ENCODE measurements at places on chromosomes 2 and 18.

DNA sequence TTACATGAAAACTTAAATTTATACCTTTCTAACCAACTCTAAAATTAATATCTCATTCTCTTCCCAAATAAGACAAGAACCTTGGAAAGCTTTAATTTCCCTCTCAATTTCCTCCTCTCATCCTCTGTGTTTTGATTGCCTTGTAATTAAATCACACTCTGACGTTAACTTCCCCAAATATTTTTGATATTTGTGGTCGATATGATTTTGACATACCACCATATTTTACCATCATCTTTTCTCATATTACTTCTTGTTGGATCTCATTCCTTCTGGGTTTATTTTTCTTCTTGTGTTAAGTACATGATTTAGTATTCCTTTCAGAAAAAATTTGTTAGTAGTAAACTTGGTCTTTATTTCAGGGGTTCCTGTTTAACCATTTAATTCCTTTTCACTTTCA is 69.6 kb downstream of the RDH14 start:
- DNase-seq: no peak

GRCh38 chr2:240997856-240998705 is at the start of gene SNED1:
Gene SNED1 (plus strand): TSS chr2:240998618. CDS start chr2:240998838, 220 bp downstream.
- DNase-seq: peak; percentile 49

GRCh38 chr2:63590626-63591408 is 2.1 kb downstream of the MDH1 start:
- no peak for DNase-seq

- DNase-seq: no peak
These were observed 202.3 kb downstream of the SPP2 start for GRCh38 chr2:234252772-234253171.

- DNase-seq: no peak
These were observed 21.3 kb downstream of the ITGA6 start for GRCh38 chr2:172448544-172449267.

DNA sequence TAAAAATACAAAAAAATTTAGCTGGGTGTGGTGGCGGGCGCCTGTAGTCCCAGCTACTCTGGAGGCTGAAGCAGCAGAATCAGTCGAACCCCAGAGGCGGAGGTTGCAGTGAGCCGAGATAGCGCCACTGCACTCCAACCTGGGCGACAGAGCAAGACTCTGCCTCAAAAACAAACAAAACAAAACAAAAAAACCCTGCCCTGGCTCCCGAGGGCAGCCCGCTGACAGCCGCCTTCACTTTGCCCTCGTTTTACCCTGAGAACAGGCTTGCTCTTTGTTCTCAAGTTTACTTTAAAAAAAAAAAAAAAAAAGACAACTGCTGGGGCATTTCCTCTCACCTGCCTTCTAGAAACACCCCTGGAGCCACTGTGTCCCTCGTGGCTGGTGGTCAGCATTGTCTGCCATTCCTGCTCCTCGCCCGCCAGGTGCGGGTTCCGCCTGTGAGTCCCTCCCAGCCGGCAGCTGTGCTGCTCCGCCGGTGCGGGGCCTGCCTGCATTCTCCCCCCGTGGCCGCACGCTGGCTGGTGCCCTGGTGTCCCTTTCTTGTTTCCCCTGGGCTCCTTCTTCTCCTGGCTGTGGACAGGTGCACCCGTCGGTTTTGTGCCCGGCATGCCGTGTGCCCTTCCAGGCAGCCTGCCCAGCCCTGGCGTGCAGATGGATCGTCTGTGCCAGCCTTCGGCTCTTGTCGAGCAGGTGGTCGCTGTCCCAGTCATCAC is 105.7 kb downstream of the USP40 start:
- DNase-seq: no peak

GRCh38 chr2:46482490-46482889 is 3.1 kb downstream of the TMEM247 start:
- no peak for DNase-seq

GRCh38 chr2:112163541-112163981 is 25.4 kb downstream of the FBLN7 start:
- DNase-seq: no peak

DNA sequence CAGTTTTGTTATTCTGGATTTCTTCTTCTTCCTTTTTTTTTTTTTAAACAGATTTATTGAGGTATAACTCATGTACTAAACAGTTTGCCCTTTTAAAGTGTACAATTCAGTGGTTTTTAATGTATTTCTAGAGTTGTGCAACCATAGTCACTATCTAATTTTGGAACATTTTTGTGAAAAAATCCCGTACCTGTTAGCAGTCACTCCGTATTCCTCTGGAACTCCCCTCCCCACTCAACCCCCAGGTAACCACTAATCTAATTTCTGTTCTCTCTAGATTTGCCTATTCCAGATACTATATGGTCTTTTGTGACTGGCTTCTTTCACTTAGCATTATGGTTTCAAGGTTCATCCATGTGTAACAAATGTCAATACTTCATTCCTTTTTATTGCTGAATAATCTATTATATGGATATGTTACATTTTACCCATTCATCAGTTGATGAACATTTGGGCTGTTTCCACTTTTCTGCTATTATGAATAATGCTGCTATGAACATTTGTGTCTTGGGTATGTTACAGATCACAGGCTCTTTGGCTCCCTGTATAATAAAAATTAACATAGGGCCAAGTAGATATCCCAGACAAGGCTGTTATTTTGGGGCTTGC is 21.9 kb downstream of the EHBP1 start:
- no peak for DNase-seq

GRCh38 chr2:46647041-46647440 is 167.7 kb downstream of the TMEM247 start:
- DNase-seq: no peak

GRCh38 chr18:49225160-49225559 is 235.3 kb downstream of the DYM start:
- DNase-seq: no peak

DNA sequence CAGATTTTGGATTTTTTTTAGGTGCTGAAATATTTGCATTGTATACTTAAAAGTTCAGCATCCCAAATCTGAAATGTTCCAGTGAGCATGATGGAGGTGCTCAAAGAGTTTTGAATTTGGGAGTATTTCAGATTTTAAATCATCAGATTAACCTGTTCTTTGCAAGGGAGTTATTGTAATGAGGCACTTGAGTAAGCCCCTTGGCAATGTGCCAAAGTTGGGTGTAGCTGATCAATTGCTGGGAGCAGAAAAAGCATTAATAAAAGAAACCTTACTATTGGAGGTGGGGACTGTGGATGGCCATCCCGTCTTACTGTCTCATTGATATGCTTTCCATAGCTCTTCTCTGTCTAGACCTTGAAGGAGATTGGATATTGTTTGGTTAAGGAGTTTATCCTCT is 28.3 kb downstream of the MALT1 start:
- DNase-seq: no peak

DNA sequence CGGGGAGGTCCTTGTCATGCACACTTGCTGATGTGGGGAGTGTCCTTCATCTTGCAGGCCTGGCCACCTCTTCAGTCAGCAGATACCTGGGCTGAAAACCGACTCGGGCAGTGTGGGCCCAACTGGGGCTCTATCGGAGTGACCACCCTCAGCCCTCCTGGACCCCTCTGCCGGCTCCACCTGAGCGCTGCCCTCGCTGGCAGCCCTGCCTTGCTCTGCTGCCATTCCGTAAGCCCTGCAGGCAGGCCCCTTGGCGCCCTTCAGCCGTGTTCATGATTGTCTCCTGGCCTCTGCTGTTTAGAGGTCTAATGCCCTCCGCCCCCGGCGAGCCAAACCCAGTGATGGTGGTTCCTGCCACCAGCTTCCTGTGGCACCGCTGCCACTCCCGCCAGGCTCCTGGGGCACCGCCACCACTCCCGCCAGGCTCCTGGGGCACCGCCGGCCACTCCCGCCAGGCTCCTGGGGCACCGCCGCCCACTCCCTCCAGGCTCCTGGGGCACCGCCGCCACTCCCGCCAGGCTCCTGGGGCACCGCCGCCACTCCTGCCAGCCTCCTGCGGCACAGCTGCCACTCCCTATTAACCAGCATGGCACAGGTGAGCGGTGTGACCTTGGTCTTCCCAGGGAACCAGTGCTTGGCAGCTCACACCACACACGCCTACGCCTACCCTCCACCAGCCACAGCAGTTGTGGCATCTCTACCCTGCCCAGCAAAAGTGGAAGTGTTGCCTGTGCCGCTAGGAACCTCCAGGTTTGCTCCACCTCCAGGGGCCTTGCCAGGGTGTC is 15.9 kb downstream of the CAPN10 start:
- DNase-seq: no peak

DNA sequence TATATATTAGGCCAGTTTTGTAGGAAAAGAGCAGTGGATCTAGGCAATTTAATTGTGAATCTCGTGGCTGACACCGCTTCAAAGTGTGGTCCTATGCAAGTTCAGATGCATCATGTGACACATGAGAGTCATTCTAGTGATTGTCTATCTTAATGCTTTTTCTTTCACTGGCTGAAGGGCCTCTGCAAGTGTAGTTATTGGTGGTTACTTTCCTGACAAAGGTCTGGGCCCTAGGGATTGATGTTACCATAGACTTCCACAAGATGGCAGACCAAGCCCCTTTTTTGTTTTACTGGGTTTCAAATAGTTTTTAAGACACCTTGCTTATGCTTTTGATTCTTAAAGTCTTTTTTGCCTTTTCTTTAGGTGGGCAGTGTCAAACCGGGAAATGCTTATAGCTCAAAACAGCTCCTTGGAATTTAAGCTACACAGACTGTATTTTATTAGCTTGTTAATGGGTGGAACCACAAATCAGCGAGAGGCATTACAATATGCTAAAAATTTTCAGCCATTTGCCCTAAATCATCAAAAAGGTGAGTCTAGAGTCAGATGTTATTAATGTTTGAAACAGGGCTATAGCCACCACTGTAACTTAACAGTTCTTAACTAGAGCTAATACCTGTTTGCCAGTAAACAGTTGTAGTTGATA is 25.9 kb downstream of the CD8A start:
- no peak for DNase-seq

DNA sequence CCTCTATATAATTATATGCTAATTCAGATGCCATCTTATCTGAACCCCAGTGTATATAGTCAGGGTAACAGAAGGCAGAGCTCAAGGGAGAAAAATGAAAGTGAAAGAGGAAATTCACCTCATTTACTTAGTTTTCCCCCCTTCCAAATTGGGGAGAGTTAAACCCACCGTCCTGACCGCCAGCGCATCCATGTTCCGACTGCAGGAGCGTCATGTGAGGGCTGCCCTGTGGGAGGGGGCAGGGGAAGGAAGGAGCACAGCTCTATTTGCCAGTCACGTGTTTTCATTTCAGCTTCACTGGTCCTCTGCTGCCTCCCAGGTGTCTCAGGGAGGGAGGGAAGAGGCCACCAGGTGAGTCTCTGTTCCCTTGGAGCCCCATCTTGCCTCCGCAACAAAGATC is 13.2 kb downstream of the CNNM4 start:
- no peak for DNase-seq

- no peak for DNase-seq
These were observed 221.0 kb downstream of the ZNF407 start for GRCh38 chr18:74818516-74819175.

DNA sequence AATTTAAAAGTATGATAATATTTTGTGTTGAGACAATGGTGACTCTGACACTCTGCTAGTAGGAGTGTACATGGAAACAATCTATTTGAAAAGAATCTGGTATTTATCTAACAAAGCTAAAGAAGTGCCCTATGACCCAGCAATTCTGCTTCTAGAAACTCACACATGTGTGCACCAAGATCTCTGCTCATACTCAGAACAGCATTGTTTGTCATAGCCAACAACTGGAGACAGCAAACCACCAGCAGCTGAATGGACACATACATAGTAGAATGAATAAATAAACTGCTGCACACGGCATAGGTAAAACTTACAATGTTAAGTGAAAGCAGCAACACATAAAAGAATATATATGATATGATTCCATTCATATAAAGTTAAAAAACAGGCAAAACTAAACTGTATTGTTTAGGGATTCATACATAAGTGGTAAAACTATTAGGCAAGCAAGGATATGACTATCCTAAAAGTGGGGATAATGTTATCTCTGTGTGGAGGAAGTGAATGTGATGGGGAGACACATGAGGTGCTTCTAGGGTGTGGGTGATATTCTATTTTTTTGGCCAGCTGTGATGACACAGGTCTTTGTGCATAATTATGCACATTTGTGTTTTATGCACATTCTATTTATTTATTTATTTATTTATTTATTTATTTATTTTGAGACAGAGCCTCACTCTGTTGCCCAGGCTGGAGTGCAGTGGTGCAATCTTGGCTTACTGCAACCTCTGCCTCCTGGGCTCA is 71.1 kb downstream of the RFTN2 start:
- DNase-seq: no peak

GRCh38 chr2:169619946-169620345 is 35.8 kb downstream of the PPIG start:
- DNase-seq: no peak

DNA sequence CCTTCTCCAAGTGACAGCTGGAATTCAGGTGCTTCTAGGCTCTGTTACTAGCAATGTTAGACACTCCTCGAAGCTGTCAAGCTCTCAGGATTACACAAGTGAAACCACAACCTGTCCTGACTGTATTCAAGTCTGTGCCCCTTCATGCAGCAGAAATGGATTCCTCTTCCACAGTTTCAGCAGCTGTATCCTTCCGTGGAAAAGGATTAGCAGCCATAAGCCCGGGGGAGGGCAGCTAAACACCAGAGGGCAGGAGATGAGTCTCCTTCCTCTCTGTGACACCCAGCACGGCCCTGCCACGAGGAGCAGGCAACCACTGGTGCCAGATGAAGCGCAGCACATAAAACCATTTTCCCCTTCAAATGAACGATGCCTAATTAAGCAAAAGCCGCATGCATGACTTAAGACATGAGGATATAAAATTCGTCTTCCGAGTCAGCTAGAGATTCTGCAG is 1.2 kb downstream of the ST3GAL5 start:
- no peak for DNase-seq

DNA sequence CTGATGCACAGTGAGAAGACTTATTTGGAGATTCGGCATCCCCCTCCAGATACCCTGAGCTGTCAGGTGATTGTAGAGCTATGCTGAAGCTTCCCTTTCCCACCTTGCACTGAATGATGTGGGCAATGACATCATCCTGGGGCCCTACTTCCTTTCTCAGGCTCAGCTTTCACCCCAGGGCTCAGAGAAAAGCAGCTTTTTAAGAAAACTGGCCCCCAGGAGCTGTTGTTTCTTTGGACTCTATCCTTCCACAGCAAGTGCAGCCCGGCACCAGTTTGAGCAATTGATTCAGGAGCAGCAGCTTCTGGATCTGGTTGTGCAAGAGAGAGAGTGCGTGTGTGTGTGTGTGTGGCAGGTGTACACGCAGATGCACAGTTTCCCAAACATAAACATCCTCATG is 251.3 kb downstream of the ANAPC1 start:
- DNase-seq: no peak

Data from stimulated activated CD8-positive, alpha-beta memory T cell treated with anti-CD3 and anti-CD28 coated beads, Interleukin-15, amount 100 ng/mL, for 48 hours (primary cell).